RKO (cell line): ENCODE measurements at places on chromosomes 1 and 21.

GRCh38 chr1:48414264-48414663 lies 57.7 kb downstream of the SPATA6 start:
- no peak for DNase-seq

GRCh38 chr1:19861034-19861433 lies 21.2 kb upstream of the OTUD3 start:
- DNase-seq: no peak

DNA sequence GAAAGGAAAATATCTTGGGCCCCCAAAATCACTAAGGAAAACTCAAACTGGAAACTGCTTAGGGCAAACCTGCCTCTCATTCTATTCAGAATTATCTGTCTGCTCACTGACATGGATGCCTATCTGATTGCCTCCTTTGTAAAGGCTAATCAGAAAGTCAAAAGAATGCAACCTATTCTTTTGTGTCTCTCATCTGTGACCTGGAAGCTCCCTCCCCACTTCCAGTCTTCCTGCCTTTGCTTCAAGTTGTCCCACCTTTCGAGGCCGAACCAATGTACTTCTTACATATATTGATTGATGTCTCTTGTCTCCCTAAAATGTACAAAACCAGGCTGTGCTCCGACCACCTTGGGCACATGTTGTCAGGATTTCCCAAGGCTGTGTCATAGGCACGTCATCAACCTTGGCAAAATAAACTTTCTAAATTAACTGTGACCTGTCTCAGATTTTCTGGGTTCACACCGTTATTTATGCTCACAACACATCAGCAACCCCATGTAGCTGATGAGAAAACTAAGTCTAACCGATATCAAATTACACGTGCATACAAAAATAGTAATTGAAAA lies 302.3 kb upstream of the NRIP1 start:
- no peak for DNase-seq

DNA sequence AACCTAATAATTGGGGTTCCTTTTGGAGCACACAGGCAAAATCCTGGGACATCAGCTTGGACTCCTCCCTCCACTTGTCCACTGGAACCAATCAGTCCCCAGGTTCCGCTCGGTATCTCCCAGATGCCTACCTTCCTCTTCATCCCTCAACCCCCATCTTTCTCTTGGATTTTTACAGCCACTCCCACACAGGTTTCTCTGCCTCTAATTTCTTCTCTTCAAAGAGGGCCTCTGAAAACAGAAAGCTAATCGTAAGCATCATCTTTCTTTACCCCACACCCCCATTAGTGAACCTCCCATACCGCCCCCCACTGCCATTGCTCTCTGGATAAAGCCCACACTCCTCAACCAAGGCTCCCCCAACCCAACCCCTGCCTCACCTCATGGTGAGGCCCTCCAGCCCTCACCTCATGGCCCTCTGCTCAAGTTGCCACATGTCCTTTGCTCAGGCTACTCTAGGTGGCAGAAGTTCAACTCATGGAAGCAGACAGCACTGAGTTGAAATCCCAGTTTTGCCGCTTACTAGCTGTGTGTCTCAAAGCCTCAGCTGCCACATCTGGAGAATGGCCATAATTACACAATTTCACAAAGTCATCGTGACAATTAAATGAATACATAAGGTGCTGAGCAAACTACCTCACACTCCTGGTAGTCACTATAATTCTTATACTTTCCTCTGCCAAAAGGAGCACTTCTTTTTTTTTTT lies 18.1 kb upstream of the WASF2 start:
- DNase-seq: peak; percentile 30

GRCh38 chr1:197021716-197022115 lies 44.4 kb downstream of the CFHR5 start:
- DNase-seq: no peak

DNA sequence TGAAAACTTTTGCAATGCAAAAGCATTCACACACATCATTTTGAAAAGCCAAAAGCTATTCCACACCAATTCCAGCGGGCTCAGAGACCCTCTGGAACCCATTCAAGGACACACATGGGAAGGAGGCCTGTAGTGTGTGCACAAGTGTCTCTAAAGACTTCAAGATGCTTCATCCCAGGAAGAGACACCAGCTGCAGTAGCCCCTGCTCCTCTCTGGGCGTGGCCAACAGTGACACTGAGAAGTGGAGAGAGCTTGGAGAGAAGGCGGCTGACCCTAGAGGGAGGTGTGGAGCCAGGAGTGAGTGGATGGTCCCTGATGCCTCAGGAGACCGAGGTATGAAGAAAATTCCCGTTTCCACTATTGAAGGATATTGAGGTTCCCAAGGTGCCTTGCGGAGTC lies 14.9 kb upstream of the TNNI1 start:
- DNase-seq: no peak

- no peak for DNase-seq
These were observed 134.3 kb downstream of the PIK3R3 start for GRCh38 chr1:45998020-45998617.

DNA sequence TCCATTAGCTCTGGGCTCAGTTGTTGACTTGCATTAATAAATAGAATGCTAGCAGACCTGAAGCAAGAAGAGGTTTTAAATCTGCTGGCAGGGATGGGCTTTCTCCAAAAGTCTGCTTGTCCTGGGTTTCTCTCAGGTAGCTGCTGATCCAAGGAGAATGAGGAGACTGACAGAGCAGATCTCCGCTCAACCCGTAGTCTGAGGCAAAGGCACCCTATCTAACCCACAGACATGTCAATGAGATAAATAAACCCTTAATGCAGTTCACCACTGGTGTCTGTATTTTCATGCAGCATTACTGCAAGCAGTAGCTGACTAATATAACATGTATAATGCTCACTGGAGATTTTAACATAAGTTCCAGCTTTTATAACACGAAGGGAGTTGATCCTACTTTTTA lies 44.1 kb upstream of the RGS21 start:
- DNase-seq: no peak

GRCh38 chr1:19596065-19596713 lies 47.9 kb upstream of the NBL1 start:
- DNase-seq: peak; percentile 20

DNA sequence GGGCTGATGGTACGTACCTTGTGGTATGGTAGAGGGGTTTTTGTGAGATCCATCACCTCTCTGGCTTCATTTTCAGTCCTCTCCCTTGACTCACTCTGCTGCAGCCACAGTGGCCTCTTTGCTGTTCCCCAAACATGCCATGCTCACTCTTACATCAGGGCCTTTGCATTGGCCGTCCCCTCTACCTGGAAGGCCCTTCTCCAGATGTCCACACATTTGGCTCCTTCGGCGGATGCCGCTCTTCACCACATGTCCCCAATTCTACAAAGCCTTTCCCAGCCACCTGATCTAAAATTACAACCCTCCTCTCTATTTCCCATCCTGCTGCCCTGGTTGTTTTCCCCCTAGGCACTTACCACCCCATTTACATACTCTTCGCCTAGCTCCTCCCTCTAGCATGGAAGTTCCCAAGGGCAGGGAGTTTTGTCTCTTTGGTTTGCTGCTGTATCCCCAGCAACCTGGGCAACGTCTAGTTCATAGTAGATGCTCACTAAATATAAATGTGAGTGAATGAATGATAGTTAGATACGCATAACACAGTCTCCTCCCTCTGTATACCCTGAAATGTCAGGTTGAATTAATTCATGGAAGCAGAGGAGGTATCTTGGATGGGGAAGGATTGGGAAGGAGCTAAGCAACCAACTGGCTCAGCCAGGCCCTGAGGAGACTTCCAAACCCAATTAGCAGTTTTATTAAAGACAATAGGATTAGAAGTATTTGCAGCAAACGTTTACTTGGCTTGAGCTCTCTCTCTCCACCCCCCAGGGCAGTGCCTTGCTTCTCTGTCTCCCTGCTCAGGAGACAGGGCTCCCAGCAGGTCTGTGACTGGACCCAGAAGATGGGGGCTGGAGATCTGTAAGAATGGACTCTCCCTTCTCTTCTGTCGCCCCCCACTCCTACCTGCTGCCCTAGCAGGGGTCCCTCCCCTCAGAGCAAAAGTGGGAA lies 264.2 kb downstream of the GRIK3 start:
- no peak for DNase-seq

GRCh38 chr1:219264561-219264960 lies 90.9 kb downstream of the LYPLAL1 start:
- no peak for DNase-seq

DNA sequence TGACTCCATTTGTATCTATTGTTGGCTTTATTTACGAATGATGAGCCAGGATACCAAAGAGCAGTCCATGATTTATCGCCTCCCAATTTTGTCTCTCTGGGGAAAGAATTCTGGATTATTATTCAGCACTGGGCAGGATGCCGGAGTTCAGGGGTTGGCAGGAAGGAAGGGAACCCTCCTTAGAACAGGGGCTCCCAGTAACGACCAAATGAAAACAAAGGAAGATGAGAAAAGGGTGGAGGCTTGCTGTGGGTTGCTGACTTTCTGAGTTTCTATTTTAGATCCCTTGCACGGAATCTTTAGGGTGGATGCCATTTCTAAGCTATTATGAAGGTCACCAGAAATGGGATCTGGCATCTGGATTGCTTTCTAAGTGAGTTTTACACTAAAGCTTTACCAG lies 231.2 kb upstream of the LYPLAL1 start:
- DNase-seq: no peak

DNA sequence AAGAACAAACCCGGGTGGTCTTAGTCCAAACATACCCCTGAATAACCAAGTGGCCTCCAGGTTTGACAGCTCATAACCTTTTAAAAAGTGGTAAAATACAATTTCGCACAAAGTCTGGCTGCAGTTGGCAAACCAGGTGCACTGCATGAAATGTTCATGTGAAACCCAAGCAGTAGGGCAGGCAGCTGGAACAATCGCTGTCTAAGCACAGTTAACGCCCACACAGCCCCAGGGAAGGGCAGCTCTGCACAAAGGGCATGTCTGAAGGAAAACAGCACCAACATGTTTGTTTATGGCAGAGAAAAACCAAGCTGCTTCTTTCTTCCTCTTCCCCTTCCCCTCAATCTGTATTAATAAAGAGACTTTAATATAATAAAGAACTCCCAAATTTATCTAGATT lies 49.5 kb downstream of the KIAA1614 start:
- DNase-seq: no peak

GRCh38 chr1:171636141-171636540 lies 14.1 kb downstream of the MYOCOS start:
- peak; percentile 22 for DNase-seq

- DNase-seq: no peak
These were observed 25.1 kb downstream of the IRF2BP2 start for GRCh38 chr1:234584926-234585325.

- no peak for DNase-seq
These were observed at the start of gene SLC35F3 for GRCh38 chr1:233904633-233905415. TSS of gene SLC35F3 (plus strand) at chr1:233904676.

- no peak for DNase-seq
These were observed 1.3 kb downstream of the PFKL start for GRCh38 chr21:44301141-44301540.

DNA sequence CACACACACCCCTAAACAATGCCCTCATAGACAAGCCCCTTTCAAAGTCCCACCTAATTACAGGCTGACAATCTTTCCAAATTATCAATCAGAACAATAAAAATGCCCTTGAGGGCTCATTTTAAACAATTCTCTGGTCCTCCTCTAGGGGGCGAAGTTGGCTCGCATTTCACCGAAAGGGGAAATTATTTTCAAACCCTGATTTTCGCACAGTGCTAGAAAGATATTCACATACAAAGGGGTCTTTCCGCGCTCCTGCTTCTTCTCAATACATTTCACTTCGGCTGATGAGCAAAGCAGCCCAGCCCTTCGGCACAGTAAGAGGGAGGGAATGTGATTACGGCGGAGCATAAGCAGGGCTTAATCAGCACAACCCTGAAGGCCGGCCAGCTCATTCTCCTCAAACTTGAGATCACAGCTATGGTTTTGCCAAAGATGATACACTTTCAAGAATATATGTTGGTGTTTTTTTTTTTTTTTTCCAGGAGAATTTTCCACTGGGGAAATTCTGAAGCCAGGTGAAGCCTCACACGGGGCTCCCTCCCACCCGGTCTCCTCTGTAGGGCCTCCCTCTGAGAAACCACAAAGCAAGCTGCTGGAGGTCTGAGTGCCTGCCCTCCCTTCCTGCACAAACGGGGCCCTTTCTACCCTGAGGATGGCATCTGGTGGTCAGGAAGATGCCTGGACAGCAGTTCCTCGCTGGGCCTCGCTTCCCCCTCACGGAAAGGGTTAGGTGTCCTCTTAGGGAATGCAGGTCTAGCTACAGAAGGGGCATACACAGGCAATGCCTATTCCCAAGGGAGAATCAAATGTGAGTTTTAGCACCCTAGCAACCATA lies 66.9 kb downstream of the GNG12 start:
- peak; percentile 86 for DNase-seq

DNA sequence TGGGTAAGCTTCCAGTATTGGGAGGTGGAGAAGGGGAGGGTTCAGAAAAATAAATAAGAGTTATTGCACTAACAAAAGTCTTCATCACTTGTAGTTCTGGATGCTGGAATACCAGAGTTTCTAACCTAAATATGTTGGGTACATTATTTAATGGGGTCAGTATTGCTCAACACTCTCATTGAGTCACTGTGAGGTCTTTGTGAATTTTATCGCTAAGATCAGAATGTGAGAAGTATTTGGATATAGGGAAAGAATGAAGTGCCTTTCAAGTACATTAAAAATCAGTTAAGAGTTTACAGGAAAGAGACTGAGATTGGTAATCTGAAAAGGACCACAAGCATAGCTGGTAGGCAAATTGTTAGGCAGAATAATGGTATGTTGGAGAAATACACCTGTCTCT lies 8.8 kb downstream of the SNRPE start:
- no peak for DNase-seq

DNA sequence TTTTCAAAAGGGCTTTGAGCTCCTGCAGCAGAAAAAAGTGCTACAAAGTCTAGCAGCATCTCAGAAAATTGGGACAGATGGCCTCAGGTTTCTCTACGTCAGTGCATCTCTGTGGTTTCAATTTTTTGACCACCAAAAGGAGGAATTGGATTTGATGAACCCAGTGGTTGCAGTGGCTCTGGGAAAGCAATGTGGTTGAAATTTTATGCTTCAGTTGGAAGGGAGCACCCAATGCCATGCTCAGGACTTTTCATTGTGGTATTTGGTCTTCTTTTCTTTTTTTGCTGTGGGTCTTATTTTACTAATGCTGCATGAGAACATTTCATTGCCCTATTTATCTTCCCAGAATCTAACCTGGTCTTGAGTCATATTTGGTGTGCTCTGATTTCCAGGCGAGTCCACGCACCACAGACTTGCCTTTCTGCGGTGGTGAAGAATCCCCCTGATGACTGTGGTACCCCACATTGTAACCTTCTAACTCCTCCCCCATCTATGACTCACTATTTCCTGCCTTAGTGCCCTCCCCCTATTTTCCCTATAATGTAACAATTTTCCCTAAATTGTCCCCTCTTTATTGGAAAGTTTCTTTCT lies 56.7 kb downstream of the S1PR1 start:
- no peak for DNase-seq

DNA sequence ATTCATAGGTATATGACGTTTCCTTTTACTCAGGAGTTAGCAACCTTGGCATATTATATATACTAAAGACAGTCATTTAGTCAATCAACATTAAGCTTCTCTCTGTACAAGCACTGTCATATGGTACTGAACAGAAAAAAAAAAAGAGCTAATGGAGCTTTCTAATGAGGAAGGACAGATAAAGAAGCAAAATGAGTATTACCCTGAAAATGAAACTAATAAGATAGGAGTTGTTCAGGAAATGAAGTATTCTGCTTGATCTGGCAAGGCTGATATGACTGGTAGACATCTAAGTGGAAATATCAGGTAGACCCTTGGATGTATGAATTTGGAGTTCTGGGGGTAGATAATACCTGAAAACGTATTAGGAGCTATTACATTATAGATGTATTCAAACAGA lies 4.3 kb upstream of the IKBKE start:
- DNase-seq: no peak

GRCh38 chr21:26057477-26058170 lies 112.9 kb downstream of the APP start:
- DNase-seq: no peak
